Glomerular endothelial cell (primary cell): ENCODE measurements at places on chromosomes 16 and 17. TPM values are rescaled to one million over a fixed set of nuclear protein-coding genes. Genes with fewer than 3 reads are reported as not detected.

KRT9 gene
- total RNA-seq, result not detected in 2 replicates

DNA sequence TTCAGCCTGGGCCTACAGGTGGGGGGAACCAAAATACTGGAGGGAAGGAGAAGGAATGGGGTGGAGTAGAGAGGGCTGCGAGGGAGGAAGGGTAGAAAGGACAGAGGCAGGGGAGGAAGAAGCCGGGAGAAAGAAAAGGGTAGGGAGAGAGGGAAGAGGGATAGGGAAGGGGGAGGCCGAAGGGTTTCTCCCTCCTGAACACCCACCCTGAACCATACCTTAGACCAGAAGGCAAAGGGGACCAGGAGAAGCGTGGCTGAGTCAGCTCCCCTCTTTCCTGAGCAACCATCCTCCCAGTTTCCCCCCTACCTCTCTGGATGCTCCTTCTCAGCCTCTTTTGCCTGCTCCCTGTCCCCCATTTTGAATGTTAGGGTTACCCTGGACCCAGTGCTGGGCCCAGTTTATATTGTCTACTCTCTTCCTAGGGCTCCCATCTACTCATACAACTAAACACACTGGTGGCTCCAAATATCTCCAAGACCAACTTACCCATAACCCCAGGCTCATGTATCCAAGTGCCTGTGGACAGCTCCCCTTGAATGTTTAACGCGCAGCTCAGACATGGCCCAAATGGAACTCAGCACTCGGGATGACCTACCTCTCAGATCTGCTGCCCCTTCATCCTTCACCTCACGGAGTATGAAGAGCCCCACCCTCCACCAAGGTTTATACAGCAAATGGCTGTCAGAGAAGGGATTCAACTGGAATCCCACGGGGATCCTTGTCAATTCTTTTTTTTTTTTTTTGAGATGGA lies 7.8 kb downstream of the TSPOAP1 start:
- no peak for DNase-seq

MT3 gene
- total RNA-seq, result not detected in 2 replicates

CACNG1 gene
- not detected in 2 replicates for total RNA-seq

DNA sequence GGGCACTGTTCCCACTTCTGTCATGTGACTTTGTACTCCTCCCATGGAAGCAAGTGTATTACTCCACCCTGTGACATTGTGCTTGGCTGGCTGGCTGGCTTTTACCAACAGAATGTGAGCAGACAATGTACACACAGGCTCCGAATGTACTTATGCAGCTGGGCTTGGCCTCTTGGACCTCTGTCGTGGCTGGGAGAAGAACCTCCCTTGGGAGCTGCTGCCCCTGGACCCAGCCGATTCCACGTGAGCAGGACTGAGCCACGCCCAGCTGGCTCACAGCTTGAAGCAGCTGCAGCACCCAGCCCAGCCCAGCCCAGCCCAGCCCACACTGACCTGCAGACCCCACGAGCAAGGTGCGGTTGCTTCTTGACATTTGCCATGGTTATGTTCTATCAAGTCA lies 177.5 kb downstream of the RBFOX3 start:
- DNase-seq, result no peak

MYL4 gene
- total RNA-seq, result 1.1 and 1.8 TPM in 2 replicates

SPATA22 gene
- not detected in 2 replicates for total RNA-seq

EIF4A3 gene
- total RNA-seq, result 61.3 and 71.3 TPM in 2 replicates

SERPINF2 gene
- 1.6 TPM in 1 of 2 replicates, not detected in the other for total RNA-seq

- DNase-seq, result no peak
Observed at GRCh38 chr17:37702598-37702997, 42.3 kb downstream of the HNF1B start.

PABPN1L gene
- total RNA-seq, result not detected in 2 replicates

GRCh38 chr17:80645706-80646325 lies 101.2 kb downstream of the RPTOR start:
- DNase-seq, result no peak

GRCh38 chr17:74288785-74289184 lies 14.8 kb downstream of the DNAI2 start:
- DNase-seq, result no peak

CA4 gene
- total RNA-seq, result 3.5 and 4.0 TPM in 2 replicates

ZNF469 gene
- 12.5 and 29.1 TPM in 2 replicates for total RNA-seq

DNA sequence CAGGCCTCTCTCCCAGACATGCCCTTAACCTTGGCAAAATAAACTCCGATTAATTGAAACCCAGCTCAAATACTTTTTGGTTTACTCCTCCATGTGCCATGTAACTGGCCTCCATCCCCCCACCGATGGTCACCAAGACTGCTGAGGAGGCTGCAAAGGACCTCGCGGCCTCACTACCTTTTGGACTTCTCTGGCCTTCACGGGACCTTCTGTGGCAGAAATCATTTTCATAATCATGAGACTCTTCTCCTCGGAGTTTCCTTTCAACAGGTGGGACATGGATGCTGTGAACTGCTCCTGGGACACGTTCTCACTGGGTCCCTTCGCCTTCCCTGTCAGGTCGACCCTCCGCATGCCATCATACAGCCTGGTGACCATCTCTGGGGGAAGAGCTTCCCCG lies 9.0 kb downstream of the MEAK7 start:
- DNase-seq, result no peak

DNA sequence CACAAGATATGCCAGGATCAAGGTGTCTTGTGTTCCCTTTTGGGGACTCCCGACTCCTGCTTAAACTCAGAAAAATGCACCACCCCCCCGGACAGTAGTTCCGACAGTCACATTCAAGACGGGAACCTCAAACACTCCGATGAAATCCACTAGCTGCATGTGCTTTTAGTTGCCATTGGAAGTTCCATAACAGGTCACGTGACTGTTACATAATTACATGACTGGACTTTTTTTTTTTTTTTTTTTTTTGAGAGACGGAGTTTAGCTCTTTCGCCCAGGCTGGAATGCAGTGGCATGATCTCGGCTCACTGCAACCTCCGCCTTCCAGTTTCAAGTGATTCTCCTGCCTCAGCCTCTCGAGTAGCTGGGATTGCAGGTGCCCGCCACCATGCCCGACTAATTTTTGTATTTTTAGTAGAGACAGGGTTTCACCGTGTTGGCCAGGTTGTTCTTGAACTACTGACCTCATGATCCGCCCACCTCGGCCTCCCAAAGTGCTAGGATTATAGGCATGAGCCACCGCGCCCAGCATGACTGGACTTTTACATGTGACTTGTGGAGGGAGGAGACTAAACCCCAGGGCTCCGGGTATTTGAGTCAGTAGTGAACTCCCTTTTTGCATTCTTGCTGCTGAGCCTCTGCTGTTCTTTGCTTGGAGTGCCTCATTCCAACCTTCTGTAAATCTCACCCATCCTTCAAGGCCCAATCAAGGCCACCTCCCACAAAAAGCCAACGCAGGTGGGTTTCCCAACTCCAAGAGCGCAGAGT lies 1.6 kb downstream of the SIRT7 start:
- DNase-seq, result no peak

- no peak for DNase-seq
Observed at GRCh38 chr17:9116861-9117568, 95.7 kb downstream of the NTN1 start.

DNA sequence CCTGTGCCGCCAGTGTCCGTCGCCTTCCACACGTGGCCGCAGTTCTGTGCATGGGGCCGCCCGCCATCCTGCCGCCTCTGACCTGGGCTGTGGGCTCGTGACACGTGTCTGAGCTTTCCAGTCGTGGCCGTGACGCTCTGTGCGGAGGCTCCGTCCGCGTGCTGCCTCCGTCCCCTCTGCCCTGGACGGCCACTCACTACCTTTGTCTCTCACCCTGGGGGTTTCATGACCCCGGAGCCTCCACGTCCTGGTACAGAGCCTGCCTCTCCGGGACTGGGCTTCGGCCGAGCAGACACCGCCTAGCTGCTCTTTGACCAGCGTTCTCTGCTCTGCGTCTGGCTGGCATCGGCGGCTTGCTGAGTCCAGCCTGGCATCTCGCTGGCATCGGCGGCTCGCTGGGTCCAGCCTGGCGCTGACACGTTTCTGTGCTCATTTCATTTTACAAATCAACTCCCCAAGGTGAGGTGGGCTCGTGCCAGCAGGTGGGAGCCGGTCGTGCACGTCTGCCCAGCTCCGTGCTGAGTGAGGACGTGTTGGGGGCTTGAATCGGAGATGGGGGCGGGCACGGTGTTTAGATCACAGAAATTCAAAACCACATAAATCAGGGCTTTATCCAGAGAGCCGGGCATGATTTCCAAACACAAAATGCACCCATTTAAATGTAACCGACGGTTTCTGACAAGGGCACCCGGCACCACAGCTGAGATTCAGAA lies 44.3 kb upstream of the GNG13 start:
- DNase-seq, result no peak

RRAD gene
- 7.2 and 9.3 TPM in 2 replicates for total RNA-seq

GRCh38 chr17:10875984-10876555 lies 38.2 kb upstream of the PIRT start:
- DNase-seq, result peak; percentile 5

DNA sequence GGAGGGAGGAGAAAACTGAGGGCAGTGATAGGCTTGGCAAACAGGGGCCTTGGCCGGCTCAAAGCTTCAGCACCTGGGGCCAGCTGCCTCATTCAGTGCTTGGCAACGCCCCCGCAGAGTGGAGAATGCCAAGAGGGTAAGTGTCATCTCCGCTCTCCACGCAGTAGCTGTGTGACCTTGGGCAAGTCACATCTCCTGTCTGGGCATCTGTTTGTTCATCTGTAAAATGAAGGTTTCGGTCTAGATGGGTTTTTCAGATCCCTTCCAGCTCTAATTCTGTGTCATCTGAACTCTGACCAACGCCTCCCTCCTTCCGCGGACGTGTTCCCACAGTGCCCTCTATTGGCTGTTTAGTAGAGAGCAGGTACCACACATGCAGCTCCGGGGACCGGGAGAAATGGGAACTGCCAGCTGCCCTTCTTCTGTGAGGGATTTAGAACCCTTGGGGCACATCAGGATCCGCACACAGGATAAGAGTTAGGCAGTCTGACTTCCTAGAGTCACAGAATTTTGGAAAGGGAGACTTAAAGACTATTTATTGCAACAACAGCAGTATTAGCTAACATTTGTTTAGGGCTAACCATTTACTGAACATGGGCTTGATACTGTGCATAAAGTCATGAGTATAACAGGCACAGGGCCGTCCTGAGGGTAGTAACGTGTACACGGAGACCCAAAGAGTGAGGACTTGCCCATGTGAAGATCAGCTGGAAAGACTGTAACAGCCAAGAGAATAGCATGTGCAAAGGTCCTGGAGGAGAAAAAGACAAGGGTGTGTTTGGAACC lies 26.8 kb downstream of the GP2 start:
- DNase-seq, result peak; percentile 7

ABAT gene
- 2.4 and 4.4 TPM in 2 replicates for total RNA-seq

- no peak for DNase-seq
Observed at GRCh38 chr16:14371778-14372431, 258.2 kb downstream of the PARN start.

DNA sequence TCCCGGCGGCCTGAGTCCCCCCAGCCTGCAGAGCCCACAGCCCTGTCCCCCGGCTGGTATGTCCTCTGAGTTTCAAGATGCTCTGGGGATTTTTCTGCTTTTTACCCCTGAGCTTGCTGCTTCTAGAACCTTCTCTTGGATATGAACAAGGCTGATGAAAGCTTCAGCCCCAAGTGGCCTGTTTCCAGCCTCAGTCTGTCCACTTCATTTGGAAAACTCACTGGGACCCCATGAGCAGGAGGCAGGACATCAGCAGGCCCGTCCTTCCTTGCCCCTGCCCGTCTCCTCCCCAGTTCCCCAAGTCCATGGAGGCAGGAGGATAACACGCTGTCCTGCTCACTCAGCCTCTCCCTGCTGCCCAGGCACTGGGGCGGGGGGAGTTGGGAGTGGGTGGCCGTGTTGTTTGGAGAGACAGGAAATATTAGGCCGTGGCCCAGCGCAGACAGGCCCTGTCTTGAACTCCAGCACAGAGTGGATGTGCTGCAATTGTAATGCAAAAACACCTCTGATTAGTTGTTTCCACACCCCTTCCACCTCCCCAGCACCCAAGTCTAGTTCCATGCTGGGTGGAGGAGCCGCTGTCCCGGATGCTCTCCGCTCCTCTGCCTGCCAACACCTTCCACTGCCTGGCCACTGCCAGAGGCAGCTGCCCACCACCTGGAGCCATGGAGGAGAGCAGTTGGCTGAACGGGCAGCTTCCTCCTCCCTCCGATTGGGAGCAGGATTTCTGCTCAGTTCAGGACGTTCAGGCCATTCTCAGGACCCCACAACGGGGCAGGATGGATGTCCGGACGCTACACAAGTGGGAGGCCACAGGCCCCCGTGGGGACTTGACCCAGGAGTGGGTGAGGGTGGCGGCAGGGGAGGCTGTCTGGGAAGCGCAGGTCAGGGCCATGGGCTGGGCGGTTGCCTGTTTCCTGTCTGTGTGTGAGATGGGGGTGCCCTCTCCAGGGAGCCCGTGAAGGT lies 216.9 kb upstream of the GSE1 start:
- DNase-seq, result no peak

UTS2R gene
- not detected in 2 replicates for total RNA-seq

- DNase-seq, result no peak
Observed at GRCh38 chr16:28932339-28933141, 769 bp downstream of the CD19 start.

DNA sequence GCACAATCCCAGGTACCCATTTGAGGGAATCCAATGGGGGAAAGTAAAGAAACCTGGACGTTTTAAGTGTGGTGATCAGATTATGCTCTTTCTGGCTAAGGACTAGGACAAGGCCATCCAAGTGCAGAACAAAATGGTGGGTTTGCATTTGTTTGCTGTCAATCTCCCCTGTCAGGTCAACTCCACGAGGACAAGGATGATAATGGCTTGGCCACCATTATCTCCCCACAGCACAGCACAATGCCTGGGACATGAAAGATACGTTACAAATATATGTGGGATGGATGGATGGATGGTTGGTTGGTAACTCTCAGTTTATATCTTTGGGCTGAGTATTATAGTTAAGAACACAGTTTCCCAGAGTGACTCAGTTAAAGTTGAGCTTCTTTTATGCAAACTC lies 526.9 kb downstream of the NPIPA7 start:
- no peak for DNase-seq

DNA sequence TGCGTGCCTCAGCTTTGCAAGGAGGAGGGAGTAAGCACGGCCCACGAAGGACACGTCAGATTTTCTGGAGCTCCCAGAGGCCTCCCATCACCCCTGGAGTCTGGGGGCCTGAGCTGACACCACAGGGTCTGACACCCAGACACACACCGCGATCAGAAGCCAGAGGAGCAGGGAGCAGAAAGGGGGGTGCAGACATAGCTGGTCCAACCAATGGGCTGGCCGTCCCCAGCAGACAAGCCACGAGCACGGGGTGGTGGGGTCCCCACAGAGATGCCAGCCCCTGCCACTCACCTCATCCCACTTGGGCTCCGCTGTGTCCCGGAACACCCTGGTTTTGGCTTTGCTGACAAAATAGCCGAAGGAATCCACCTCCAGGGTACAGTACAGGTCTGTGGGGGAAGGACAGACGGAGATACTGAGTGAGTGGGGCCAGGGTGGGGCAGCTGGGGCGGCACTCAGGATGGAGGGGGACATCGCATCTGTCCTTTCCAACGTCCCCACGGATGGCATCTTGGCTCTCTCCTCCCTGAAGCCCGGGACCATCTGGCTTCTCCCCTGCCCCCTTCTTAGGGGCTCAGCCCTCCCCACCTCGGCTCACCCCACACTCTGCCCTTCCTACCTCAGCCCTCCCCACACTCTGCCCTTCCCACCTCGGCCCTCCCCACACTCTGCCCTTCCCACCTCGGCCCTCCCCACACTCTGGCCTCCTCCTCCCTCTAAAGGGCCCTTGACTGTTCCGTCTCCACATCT lies 53.5 kb downstream of the TIMM22 start:
- no peak for DNase-seq

- DNase-seq, result no peak
Observed at GRCh38 chr16:75043175-75043895, 44.5 kb downstream of the ZNRF1 start.

SULT1A2 gene
- not detected in 2 replicates for total RNA-seq

PIPOX gene
- total RNA-seq, result 1.5 TPM in 1 of 2 replicates, not detected in the other

NPIPB6 gene
- 2.2 TPM in 1 of 2 replicates, not detected in the other for total RNA-seq

PARD6A gene
- total RNA-seq, result 0.82 and 1.9 TPM in 2 replicates
